Natural killer cell treated with Interleukin-12 subunit alpha and Interleukin-12 subunit beta and Interleukin-15 and Interleukin-18, amount 100 ng/mL, for 72 hours (primary cell): ENCODE measurements at places on chromosomes 6 and 20. TPM values are rescaled to one million over a fixed set of nuclear protein-coding genes. Genes with fewer than 3 reads are reported as not detected.
A peak's percentile ranks its signal among the peaks of the same experiment; 100 is the strongest.

GRCh38 chr20:51096582-51097267, 73.8 kb upstream of the KCNG1 start:
- DNase-seq, result no peak

Gene ISM1
- not detected for total RNA-seq

Gene TNFRSF6B
- not detected for total RNA-seq

DNA sequence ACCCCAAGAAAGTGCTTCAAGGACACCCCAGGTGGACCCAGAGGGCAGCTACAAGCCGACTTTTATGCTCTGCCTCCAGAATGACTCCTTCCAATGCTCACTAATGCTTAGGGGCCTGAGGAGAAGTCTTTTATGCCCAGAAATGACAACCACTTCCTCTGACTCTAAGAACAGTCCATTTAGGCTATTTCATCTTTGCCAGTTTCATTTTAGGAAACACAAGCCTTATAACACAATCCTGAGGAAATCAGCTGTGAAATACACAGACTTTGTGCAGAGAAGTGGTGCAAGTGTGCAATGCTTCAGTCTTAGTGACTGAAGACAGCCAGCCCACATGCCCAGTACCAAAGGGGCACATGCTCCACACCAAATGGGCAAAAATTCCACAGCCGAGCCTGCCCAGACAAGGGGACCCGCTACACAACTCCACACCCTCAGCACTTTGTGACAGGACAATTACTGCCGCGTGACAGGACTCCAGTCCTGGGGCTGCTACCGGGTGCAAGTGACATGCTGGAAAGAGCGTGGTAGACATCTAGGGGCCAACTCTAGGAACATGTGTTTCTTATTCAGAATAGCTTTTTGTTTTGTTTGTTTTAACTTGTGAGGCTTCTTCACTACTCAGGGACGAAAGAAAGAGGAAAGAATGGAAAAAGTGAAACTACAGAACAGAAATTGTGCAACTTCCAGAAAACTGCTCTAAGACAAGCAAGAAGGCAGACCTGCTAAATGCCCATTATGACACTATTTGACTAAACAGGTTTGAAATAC, 28.2 kb upstream of the PLAGL1 start:
- DNase-seq, result peak; percentile 62

Gene SNPH
- total RNA-seq, result 1.5 TPM

DNA sequence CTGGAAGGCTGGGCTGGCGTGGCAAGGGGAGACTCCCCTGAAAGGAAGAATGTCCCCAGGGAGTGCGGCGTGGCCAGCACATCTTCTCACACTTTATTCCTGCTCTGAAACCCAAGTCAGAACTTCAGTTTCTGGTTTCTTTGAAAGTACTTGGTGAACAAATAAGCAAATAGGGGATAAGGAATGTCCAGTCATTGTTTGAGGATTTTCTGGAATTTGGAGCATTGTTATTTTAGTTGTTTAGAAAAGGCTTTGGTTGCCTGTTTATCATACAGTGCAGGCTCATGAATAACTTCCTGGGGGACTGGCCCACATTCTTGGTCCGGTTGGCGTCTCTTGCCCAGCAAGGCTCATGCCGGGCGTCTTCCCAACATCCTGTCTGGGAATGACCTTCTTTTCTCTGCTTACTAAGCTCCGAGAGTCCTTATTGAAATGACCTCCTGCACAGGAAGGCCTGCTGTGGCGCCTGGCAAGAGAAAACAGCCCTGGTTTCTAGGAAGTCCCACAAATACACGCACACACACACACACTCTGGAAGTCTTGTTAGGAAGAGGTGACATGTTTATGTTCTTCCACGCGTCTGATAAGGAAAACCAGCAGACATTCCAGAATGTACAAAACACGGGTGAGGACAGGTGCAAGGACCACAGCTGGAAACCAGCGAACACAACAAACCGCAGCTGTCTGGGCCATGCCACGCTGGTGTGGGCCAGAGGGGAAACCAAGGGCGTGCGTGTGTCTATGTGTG, 71.9 kb downstream of the TMEM170B start:
- no peak for DNase-seq

Gene RSPO3
- not detected for total RNA-seq

- DNase-seq, result no peak
Measured at GRCh38 chr6:7668936-7669335, 57.0 kb upstream of the BMP6 start.

GRCh38 chr20:33687370-33687915, 1.3 kb upstream of the E2F1 start:
- DNase-seq, result no peak

Gene FAM217A
- total RNA-seq, result not detected

DNA sequence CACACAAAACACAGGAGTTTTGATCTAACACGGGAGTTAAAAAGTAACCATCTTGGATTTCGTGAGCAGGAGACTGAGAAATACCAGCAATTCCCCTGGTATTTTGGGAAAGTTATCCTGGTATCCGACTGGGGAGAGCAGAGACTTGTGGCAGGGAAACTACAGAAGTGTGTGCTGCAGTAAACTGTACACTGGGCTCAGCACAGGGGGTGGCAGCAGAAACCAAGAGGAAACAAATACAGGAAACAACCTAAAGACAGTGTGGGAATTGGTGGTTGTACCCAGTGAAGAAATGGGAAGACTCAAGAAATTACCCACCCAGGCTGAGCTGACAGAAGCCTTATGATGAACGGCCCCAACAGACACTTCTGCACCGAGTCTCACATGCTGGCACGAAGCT, 109.8 kb downstream of the CHD6 start:
- no peak for DNase-seq

Gene KHDC1L
- not detected for total RNA-seq

GRCh38 chr6:139117734-139118133, 17.1 kb upstream of the HECA start:
- no peak for DNase-seq

Gene PHF20
- 60.4 TPM for total RNA-seq

DNA sequence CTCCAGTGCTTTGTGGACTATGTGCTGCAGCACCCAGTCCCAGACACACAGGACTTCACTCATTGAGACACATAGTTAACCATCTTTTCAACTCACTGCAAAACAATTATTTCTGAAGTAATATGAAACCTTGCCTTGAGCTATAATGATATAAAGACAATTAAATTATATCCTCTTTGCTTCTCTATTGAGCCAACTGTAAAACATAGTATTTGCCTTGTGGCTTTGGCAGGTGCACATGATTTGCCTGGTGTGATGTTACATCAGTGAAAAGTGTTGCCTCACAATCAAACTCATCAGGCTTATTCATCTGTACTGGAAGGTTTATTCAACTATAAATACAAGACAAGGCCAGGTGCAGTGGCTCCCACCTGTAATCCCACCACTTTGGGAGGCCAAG, 80.6 kb downstream of the NCOA7 start:
- no peak for DNase-seq

Gene GNRH2
- 3.2 TPM for total RNA-seq

DNA sequence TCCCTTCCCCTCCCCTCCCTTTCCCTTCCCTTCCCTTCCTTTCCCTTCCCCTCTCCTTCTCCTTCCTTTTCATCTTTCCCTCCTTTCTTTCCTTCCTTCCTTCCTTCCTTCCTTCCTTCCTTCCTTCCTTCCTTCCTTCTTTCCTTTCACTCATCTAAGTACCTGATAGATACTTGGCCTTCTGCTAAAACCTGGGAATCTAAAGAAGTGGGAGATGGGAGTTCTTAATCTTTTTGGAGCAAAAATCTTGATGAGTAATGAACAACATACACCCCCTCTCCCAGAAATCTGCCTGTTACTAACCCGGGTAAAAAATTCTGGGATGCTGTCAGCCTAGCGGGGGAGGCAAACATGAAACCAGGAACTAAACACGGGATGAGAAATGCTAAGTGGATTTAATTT, 100.7 kb downstream of the VEGFA start:
- DNase-seq, result no peak

Gene GFRA4
- total RNA-seq, result not detected

GRCh38 chr6:155968921-155969320, 513.3 kb upstream of the NOX3 start:
- no peak for DNase-seq

DNA sequence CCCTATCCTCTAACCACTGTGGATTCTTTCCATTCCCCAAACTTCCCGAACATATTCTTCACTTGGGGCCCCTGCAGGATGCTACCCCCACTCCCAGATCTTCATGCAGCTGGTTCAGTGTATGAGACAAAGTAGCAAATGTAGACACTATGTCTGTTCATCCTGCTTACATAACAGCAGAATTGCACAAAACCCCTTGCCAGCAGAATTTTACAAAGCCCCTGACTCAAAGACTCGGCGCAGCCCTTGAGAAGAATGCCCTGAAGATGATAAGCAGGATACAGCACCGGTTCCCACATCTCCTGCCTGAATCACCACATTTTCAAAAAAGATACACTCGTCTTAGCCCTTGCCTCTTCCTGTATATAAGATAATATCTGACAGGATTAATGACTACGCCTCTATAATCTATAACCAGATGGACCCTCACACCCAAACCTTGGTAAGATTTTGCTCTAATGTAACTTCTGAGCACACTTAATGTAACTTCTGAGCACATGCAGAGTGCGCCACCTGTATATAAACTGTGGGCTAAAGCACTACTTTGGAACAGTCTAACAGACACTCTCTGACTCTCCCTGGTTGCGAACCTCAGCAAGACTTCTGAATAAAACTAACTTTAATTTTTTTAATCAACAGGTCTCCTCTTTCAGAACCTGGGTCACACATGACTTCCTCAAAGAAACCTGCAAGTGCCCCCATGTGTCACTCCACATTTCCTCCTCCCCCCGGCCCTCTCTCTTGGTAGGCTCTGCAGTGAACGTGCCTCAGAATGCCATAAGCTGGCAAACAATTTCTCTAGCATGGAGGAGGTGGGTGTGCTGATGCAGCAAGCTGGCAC, 28.7 kb downstream of the RALGAPA2 start:
- DNase-seq, result no peak

- DNase-seq, result no peak
Measured at GRCh38 chr6:164663634-164664033, 645.8 kb downstream of the C6orf118 start.

Gene SYCP2L
- total RNA-seq, result not detected

DNA sequence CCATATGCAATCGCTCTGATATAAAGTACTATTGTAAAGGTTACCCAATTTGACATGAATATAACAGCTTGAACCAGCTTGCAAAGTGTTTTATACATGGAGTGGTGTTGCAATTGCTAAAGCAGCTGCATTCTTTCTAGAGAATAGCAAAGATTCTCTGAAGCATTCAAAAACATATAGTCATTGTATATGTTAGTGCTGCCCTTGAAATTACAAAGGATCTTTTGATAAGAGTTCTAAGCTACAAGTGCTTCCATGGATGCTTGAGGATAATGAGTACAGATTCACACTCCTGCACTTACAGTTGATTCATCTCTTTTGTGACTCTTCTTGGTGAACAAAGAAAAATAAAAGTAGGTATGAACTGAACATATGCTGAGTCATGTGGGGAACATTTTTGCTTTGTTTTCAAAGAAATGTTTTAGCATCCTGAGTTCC, 175.7 kb downstream of the ALDH8A1 start:
- DNase-seq, result no peak

- no peak for DNase-seq
Measured at GRCh38 chr6:53492860-53493634, 51.9 kb downstream of the GCLC start.

DNA sequence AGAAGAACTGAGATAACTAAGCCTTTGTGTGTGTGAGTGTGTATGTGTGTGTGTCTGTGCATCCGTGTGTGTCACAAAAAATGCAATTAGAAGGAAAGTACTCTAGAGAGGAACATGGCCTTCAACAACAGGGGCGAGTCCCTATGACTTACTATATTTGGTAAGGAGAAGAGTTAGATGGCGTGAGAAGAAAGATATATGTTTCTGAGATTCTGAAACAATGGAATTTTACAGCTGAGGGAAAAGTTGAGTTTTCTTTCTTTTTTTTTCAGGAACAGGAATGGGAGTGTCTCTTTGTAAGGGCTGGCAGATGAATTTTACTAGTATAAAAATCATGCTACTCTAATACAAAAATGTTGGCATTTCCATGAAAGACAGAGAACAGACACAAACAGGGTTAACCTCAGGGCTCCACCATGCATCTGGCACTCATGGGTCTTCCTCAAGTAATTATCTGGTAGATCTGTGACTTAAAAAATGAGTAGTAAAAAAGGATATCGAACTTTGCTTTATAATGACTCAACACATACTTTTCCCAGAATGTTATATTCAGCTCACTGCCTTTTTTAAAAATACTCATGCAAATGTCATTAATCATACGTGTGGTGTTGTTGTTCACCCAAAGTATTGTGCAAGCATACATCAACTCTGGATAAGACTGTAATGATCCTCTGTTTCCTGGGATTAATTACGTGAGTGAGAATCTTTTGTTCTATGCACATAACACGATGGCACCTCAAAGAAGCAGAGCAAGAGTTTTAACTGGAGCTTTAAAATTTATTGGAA, 12.8 kb upstream of the SASH1 start:
- DNase-seq, result no peak

DNA sequence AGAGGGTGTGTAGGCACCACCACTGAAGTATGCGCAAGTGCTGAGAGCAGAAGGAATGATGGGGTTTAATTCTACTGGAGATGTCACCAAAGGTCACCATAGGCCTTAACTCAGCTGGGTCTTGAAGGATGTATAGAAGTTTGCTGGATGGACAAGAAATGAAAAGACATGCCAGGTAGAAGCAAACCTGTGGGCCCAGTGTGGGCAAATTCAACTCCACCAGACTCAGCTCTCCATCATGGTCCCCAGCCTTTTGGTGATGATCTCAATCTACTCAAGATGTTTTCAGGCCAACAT, 124.5 kb downstream of the SNX5 start:
- no peak for DNase-seq

DNA sequence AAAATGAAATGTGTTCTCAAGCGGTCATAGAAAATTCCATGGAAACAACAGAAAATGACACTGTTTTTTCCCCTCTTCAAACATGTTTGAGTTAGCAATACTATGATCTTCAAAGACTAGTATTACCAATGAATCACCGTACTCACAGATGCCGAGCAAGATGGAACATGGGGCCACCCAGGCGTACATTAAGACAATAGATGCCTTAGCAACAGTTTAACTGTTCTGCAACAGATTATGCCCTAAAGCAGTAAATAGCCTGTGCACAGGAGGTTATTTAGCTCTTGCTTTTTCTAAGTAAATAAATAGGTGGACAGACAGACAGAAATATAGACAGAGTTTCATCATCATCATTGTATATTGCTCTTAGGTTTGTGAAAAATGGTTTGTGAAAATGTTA, 284.0 kb upstream of the DEFB112 start:
- DNase-seq, result no peak

DNA sequence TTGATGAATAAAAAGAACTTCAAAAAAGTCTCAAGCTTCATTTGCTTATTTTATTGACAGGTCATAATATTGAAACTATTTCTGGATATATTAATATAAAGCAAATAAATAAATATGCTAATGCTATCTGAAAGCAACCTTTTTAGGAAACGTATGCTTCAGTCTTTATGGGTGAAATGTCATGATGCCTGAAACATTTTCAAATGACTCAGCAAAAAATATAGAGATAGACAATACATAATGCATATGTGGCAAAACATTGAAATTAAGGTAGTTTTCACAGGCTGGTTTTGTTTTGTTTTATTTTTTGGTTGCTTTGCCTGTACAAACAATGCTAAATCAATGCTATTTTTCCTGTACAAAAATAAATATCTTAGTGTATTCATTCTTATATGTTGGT, 194.4 kb upstream of the PLCB4 start:
- DNase-seq, result no peak

Gene GJA10
- total RNA-seq, result not detected
